Activated naive CD4-positive, alpha-beta T cell (primary cell): ENCODE measurements at places on chromosomes 7 and 10.

- no peak for DNase-seq
Measured at GRCh38 chr7:117082647-117083046, 129.3 kb downstream of the ST7 start.

DNA sequence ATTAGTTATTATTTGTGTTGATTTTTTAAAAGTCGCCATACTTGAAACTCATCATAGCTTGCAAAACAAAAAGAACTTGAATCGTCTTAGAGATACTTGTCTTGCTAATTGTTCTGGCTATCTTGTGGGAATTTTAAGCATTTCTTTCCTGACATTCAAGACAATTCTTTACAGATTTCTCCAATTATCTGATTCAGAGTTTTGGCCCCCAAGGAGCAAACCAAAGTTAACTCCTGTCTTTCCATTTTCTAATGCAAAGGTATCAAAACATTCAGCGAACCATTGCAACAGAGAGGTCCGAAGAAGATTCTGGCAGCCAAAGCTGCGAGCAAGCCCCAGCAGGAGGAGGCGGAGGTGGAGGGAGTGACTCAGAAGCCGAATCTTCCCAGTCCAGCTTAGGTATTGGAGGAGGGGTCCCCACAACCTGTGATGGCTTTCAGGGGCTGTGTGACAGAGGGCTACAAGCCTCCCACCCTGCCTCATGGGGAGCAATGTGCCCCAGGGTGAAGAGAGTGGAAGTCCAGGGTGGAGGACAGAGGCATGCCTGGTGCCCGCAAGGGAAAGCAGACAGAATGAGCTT lies 119.4 kb upstream of the STK17A start:
- no peak for DNase-seq

GRCh38 chr7:24560772-24561171 lies 12.5 kb upstream of the PALS2 start:
- no peak for DNase-seq

DNA sequence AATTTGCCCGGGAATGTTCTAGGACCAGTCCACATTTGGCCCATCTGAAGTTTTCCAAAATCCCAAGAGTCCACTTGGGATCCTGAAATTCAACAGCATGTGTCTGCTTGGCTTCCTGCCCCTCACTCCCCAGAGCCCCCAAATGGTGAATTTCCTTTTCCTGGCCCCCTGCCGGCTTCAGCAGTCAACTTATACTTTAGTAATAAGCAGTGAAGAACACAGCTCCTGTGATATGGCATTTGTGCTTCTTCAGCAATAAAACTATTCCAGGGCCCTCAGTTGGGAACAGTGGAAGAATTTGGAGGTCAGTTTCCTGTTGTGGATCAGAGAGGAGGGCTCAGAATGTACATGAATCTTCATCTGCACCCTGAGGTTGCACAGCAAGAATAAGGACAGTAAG lies 51.1 kb downstream of the PRF1 start:
- DNase-seq = no peak

DNA sequence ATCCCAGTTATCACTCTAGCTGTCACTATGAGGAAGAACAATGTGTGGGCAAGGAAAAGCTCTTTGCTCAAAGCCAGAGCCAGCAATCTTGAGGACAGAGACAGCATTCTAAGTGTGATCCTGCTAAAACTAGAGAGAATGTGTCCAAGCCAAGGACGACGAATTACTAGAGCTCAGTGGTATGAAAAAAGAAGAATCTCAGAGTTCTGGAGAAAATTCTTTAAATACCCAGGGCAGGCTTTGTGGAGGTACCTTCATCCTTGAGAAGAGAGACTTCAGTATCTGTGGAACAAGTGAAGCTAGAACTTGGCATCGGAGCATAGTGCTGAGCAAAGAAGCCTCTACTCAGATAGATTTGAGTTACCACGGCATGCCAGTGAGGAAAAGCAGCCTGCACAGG lies 209.8 kb downstream of the TRIL start:
- DNase-seq = no peak

DNA sequence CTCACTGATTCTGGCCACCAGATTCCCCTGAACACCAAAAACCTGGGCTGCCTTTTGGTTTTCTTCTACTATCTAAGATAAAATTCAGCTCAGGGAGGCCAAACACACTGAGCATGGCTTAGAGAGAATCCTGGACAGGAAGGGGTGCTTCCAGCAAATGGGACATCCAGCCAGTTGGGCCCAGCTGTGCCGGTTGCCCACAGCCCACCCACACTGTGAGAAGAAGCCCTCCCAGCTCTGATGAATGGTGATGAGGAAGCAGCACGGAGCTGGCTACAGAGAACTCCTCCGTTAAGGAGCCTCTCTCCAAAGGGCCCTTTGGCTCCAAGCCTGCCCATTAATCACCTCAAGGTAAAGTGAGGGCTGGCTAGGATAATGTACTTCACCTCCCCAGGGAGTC lies 15.9 kb downstream of the LRRC18 start:
- DNase-seq = no peak

GRCh38 chr7:71995111-71995510 lies 417.0 kb downstream of the CALN1 start:
- DNase-seq = no peak

- no peak for DNase-seq
Measured at GRCh38 chr10:89494575-89494974, 40.8 kb downstream of the SLC16A12 start.

- DNase-seq = no peak
Measured at GRCh38 chr7:108246227-108246837, 116.2 kb upstream of the LAMB4 start.

- DNase-seq = no peak
Measured at GRCh38 chr7:50981743-50982142, 199.0 kb upstream of the GRB10 start.

GRCh38 chr7:103009466-103010185 lies 65.0 kb downstream of the FBXL13 start:
- no peak for DNase-seq

DNA sequence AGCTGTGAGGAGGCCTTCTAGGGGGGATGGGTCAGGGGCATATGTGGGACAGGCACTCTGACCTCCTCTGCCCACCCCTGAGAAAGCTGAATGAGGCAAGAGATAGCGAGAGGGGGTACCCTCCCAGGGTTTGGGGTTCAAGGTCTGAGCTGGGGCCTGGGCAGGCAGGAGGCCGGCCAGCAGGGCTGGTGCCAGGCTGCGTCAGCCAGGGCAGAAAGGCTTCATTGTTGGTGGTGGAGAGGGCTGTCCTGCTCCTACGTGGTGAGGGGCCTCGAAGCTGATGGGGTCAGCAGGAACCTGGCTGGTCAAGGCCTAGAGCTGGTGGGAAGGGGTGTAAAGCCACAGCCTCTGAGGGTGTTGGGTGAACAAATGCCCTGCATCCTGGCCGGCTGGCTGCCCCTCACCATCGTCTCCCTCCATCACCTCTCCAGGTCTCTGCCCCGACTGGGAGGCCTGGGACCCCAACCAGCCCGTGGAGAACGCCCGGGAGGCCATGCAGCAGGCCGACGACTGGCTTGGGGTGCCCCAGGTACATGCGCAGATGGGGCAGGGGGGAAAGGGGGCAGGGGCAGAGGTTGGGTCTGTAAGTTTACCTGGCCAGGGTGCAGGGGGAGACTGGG lies 6.6 kb downstream of the FLNC start:
- no peak for DNase-seq

DNA sequence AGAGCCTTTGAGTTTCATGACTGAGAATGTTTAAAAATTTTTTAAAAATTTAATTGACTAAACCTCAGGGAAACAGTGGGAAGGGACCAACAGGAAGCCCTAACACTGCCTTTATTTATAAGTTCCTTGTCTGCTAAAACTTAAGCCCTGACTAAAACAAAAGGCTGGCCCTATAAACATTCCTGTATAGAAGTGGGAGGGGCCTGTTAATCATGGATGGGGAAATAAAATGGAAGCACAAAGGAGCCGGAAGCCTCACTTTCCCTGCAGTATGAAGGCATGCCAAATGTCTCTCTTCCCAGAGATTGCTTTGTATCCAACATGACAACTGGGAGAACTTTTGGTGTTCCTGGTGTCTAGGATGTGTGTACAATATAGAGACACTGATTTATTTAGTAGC lies 66.0 kb downstream of the VPS50 start:
- DNase-seq = no peak

DNA sequence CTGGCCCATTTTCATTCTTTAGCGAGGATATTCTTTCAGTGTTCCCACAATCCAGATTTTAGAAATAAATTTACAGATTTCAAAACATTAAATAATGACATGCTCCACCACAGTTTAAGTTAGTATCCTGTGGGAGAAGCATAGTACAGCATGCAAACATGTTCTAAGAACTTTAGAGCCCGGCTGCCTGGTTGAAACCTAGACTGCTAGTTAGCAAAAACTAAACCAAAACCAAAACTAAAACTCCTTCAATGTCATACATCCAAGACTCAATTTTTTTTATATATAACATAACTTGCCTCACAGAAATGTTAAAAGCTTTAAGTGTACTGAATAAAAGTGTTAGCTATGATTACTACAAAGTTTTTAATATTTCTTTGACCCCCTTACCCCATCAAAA lies 17.0 kb downstream of the TRA2A start:
- no peak for DNase-seq

- DNase-seq = no peak
Measured at GRCh38 chr7:3042861-3043489, 692 bp downstream of the CARD11 start.

- DNase-seq = no peak
Measured at GRCh38 chr10:33461295-33461640, 126.8 kb upstream of the NRP1 start.

GRCh38 chr10:114181971-114182370 lies 2.8 kb downstream of the TDRD1 start:
- DNase-seq = no peak

DNA sequence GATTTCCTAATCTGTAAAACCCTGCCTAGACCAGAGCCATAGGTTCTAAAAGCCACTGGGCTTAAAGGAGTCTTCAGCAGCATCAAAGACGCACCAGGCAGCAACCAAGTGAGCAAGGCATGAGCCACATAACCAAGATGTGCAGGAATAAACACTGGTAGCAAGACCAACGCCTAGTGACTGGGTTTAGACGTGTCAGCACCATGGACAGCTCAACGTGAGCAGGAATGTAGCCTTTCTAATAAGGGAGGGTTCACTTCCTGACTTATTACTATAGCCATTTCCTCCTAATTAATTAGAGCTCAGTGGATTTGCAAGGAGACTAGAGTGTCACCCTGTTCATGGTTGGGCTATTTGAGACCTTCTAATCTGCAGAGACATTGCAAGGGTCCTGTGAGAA lies 223.7 kb downstream of the LHFPL3 start:
- no peak for DNase-seq

- DNase-seq = no peak
Measured at GRCh38 chr10:30719832-30720231, 90.3 kb upstream of the LYZL2 start.

DNA sequence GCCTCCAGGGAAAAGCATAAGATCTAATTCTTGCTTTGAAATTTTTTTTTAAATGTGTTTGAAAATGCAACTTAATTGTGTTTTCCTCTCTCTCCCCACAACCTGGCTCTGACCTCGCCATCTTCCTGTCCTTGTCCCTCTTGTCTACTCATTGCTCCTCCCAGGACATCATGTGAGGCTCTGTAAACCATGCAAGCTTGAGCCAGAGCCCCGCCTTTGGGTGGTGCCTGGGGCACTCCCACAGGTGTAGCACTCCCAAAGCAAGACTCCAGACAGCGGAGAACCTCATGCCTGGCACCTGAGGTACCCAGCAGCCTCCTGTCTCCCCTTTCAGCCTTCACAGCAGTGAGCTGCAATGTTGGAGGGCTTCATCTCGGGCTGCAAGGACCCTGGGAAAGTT lies 9.8 kb upstream of the CDHR1 start:
- DNase-seq = no peak

DNA sequence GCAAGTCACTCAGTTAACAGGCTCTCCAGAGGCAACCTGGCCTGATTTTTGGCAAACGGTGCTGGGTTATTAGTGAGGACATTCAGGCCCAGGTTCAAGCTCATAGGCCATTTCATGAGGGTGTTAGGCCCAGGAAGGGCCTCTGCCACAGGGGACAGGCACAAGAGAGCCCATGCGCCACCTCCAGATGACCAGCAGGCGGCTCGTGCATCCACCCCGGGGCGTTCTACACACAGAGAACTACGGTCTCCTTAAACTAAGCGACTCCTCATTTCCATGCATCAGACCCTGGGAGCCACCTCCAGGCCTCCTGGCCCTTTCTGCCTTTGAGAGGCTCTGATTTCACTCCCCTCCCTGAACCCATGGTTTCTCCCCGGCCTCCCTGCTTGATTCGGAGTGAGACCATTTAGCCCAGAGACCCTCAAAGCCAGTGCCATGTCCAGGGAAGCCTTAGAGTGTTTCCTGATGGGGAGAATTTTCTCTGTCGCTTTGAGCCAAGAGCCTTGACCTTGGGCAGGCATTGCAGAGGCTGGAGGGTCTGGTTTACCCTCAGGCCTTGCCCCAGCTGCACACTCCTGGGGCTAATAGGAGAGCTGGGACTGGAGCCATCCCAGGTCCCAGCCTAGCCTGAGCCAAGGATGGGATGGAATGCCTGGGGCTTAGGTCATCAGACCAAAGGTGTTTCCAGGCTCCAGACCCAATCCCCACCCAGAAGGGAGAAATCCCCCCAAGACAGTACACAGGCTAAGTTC lies 188.0 kb downstream of the GRID1 start:
- no peak for DNase-seq

DNA sequence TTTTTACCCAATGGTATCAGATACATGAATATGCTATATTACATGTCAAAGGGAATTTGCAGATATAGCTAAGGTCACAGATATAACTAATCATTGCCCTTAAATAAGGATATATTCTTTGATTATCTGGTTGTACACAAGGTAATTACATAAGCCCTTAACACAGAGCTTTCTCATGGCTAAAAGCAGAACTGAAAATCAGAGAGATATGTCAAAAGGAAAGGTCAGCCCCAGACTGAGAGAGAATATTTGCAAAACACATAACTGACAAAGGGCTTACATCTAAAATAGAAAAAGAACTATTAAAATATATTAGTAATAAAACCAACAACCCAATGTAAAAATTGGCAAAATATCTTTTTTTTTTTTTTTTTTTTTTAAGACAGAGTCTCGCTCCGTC lies 1029.5 kb upstream of the LRRN3 start:
- DNase-seq = no peak

DNA sequence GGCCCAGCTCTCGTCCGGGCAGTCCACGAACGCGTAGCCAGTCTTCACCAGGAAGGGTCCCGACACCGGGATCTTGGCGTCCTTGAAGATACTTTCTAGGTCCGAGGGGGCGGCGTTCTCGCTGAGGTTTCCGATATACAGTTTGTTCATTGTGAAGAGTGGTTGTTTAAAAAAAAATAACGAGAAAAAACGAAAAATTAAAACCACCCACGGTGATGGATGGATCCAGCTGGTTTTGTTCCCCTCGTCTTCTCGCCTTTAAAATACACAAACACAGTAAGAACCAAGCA lies 385 bp downstream of the IGF2BP3 start:
- DNase-seq = no peak

DNA sequence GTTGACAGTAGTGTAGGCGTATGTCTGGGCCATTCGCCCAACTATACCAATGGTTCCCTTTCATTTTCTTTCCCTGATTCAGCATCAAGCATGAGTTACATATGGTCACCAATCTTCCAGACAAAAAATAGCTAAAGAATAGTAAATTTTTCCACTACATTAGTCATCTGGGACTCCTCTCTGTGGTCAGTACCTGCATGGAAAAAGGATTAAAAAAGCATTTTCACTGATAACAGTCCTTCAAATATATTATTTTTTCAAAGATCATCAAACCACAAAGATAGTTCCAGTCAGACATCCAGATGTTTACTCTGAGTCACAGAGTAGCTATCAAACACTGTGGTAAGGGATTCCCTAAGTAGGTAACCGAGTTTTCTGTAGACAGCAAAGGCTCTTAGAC lies 302.6 kb upstream of the SEMA3D start:
- no peak for DNase-seq
